ENCODE measurements at places on chromosomes 1 and 21. TPM values are rescaled to one million over a fixed set of nuclear protein-coding genes. Genes with fewer than 3 reads are reported as not detected.

SELL gene
- 15.1 TPM for total RNA-seq

GIPC2 gene
- total RNA-seq: 2.4 TPM

TMEM39B gene
- total RNA-seq: 7.6 TPM

BSND gene
- not detected for total RNA-seq

ITLN2 gene
- total RNA-seq: 13.8 TPM

CHIT1 gene
- total RNA-seq: 0.89 TPM

SGIP1 gene
- 17.0 TPM for total RNA-seq

LMX1A gene
- total RNA-seq: not detected

SDC3 gene
- 41.8 TPM for total RNA-seq

C8A gene
- total RNA-seq: 0.12 TPM

- no peak overlapping the region for H3K27ac ChIP-seq
- no peaks in the 10 kb centered on the region for H3K36me3 ChIP-seq
- H3K27me3 ChIP-seq: no peaks in the 10 kb centered on the region
- H3K4me1 ChIP-seq: peaks cover 4% of the 10 kb centered on the region
Observed at GRCh38 chr1:65112811-65113210, 35.2 kb upstream of the AK4 start.

GRCh38 chr1:220748089-220748934 is at the start of gene MTARC2:
Gene MTARC2 (plus strand): TSS chr1:220748322. CDS start chr1:220748532, 210 bp downstream.
- peak within 1 kb of the TSS; percentile 95 for H3K27ac ChIP-seq
- H3K4me1 ChIP-seq: peaks cover 22% of the 10 kb centered on the region
- H3K4me3 ChIP-seq: peak within 1 kb of the TSS; percentile 82
- H3K36me3 ChIP-seq: peaks cover 2% of the 10 kb centered on the region
- peak; percentile 94 for DNase-seq

GRCh38 chr1:56574794-56575193 is 4.6 kb downstream of the PLPP3 start:
- DNase-seq: no peak
- no peak overlapping the region for H3K4me3 ChIP-seq
- no peaks in the 10 kb centered on the region for H3K36me3 ChIP-seq
- H3K27me3 ChIP-seq: no peaks in the 10 kb centered on the region

DNA sequence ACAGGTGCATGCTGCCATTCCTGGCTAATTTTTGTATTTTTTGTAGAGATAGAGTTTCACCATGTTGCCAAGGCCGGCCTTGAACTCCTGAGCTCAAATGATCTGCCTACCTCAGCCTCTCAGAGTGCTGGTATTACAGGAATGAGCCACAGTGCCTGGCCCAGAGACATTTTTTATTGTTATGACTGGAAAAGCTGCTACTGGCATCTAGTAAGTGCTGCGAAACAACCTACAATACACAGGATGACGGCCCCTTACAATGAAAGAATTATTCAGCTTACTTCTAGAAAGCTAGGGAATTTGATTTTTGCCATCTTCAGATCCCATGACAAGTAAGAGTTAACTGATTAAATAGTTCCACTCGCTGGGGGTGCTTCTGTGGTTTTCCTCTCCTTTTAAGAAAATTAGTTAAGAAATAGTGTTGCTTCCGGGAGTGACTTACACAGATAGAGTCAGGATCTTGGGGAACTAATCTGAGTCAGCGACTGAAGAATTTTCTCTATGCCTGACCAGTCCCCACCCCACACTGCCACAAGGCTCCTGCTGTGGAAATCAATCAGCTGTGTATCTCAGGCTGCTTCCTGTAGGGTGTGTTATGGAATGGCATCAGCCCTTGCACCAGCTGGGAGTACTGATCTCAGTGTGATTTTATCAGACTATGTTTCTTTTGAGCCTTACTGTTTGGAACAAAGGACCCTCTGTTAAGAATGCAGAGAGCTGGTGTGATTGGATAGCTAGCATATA is 93.0 kb upstream of the BMP8A start:
- H3K36me3 ChIP-seq: peaks cover 14% of the 10 kb centered on the region
- peak; percentile 70 for DNase-seq

DNA sequence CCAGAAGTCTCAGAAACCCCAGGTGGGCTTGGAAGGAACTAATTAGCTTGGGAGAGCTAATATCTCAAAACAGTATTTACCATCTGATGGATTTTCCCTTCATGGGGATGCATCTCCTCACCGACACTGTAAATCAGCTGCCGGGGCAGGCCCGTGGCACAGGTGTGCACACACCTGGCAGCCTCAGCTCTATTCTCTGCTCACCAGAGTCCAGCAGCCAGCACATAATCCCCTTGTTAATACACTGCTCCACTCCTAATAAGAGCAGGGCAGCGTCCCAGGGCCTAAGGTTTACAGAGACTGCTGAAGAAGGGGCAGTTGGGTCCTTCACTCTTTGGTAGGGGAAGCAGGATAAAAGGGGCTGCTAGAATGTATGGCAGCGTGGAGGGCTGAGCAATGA is 200.0 kb downstream of the TOMM20 start:
- no peak overlapping the region for H3K4me3 ChIP-seq
- no peak for DNase-seq
- no peaks in the 10 kb centered on the region for H3K36me3 ChIP-seq
- H3K27ac ChIP-seq: no peak overlapping the region
- no peaks in the 10 kb centered on the region for H3K27me3 ChIP-seq
- H3K4me1 ChIP-seq: peaks cover 10% of the 10 kb centered on the region

- H3K27me3 ChIP-seq: no peaks in the 10 kb centered on the region
- no peaks in the 10 kb centered on the region for H3K36me3 ChIP-seq
Observed at GRCh38 chr21:30206551-30207251, 9.2 kb downstream of the CLDN8 start.

DNA sequence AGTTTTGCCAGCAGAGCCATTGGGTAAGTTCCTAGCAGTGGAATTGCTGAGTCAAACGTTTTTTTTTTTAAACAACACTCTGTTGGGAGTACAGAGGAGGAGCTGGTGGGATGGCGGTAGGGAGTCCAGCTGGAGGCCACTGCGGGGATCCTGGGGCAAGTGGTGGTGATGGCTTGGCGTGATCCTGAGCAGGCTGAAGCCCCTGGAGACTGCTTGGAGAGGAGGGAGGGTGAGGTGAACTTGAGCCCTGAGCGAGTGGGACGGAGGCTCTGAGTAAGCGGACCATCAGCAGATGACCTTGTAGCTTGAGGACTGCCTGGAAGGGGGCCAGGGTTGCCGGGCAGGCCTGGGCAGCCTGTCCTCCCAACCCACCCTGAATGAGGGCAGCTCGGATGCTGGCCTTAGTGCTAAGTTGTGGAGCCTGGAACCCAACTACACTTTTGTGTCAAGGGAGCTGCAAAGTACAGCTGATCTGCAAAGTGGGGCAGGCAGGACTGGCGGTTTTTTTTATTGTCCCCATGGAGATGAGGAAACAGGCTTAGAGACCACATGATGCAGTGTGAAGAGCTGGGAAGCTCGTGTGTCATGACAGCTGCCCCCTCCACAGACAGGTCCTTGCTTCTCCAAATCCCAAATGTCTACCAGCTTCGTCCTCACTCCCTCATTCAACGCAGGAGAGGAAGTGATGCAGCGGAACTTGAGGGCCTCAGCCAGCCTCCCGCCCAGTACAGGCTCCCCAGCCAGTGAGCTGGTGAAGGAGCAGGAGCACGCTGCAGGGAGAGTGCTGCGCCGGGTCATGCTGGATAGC is 20.2 kb downstream of the MRPL37 start:
- DNase-seq: peak; percentile 49
- H3K27me3 ChIP-seq: no peaks in the 10 kb centered on the region
- peaks cover 5% of the 10 kb centered on the region for H3K4me1 ChIP-seq
- H3K27ac ChIP-seq: no peak overlapping the region
- peaks cover 21% of the 10 kb centered on the region for H3K36me3 ChIP-seq

DNA sequence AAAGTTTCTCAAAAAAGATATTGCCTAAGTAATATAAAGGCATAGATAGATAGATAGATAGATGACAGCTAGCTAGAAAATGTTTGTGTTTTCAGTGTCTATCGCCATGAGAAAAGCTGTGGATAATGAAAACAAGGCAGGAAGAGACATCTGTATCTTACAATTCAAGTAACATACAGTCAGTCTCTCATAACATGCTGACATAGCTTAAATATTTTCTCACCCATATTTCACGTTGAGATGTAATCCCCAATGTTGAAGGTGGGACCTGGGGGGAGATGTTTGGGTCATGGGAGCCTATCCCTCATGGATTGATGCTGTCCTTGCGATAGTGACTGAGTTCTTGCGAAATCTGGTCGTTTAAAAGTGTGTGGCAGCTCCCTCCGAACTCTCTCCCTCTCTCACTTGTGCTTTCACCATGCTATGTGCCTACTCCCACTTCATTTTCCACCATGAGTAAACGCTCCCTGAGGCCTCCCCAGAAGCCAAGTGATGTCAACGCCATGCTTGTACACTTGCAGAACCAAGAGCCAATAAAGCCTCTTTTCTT is 856.8 kb upstream of the ADAMTS5 start:
- H3K4me1 ChIP-seq: peaks cover 6% of the 10 kb centered on the region
- H3K36me3 ChIP-seq: no peaks in the 10 kb centered on the region

DNA sequence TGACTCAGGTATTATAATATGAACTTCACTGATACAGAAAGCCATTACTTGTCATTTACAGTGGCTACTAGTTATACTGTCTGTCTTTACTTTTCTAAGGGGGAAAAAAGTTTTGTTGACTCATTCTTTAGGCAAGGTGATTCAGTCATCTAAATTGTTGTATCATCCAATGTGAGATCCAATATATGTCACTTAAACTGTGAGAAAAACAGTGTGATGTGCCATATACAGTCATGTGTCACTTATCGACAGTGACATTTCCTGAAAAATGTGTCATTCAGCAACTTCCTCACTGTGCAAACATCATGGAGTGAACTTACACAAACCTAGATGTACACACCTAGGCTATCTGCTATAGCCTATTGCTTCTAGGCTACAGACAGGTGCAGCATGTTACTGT is 57.6 kb downstream of the KCNK2 start:
- DNase-seq: no peak
- no peaks in the 10 kb centered on the region for H3K27me3 ChIP-seq
- no peak overlapping the region for H3K4me3 ChIP-seq
- no peaks in the 10 kb centered on the region for H3K36me3 ChIP-seq
- H3K4me1 ChIP-seq: no peaks in the 10 kb centered on the region
- no peak overlapping the region for H3K27ac ChIP-seq

DNA sequence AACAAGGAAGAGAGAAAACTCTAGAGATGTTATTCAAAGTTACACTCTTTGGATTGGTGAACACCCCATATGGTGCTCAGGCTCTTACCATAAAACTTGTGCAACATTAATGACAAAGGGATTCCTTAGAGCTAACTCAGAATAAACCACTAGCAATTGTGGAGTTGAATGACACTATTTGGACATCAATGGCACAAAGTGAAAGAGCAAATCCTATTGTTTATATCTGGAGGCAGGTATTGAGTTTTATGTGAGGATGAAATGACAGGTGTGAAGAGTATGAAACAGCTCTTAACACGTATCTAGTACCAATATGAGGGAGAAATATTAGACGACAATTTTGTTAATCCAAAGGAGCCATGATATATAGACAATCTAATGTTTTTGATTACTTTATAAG is 584.9 kb upstream of the PBX1 start:
- H3K27ac ChIP-seq: no peak overlapping the region
- no peak overlapping the region for H3K4me3 ChIP-seq
- no peaks in the 10 kb centered on the region for H3K4me1 ChIP-seq
- no peaks in the 10 kb centered on the region for H3K27me3 ChIP-seq
- DNase-seq: no peak

GRCh38 chr1:60847391-60847790 is 235.0 kb upstream of the NFIA start:
- no peaks in the 10 kb centered on the region for H3K36me3 ChIP-seq
- H3K4me1 ChIP-seq: no peaks in the 10 kb centered on the region
- no peak overlapping the region for H3K27ac ChIP-seq
- no peak for DNase-seq
- no peak overlapping the region for H3K4me3 ChIP-seq
- H3K27me3 ChIP-seq: no peaks in the 10 kb centered on the region

DNA sequence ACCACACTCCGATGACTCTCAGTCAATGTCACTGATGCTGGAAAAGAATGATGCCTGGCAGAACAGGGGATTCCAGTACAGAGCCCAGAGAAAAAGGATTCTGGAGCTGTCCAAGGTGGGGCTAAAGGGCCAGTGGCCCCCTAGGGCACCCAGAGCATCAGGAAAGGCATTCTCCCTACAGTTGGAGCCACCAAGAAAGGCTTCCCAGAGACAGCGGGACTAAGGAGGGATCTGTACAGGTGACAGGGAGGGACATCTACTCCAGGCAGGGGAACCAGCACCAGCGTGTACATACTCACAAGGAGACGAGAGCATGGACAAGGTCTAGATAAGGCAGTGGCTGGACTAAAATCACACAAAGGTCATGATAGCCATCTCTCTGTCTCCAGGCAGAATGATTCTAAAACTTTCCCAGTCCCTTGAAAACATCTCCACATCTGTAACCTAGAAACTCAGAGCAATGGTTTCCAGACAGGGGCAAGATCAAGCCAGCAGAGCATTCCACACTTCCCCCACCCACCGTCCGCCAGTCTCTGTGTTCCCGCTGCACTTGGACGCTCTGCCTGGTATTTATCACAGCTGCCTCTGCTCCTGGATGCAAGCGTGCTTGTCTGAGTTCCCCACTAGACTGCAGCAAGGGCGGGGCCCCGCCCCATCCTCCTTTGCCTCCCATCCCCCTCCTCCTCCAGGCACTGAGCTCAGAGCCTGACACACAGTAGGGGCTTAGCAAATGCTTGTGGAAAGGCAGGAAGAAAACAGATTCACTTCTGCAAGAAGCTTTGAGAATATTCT is 111.6 kb upstream of the ZC3H12A start:
- no peak overlapping the region for H3K4me3 ChIP-seq
- no peaks in the 10 kb centered on the region for H3K36me3 ChIP-seq
- H3K4me1 ChIP-seq: no peaks in the 10 kb centered on the region
- H3K27ac ChIP-seq: no peak overlapping the region
- peak; percentile 3 for DNase-seq

DNA sequence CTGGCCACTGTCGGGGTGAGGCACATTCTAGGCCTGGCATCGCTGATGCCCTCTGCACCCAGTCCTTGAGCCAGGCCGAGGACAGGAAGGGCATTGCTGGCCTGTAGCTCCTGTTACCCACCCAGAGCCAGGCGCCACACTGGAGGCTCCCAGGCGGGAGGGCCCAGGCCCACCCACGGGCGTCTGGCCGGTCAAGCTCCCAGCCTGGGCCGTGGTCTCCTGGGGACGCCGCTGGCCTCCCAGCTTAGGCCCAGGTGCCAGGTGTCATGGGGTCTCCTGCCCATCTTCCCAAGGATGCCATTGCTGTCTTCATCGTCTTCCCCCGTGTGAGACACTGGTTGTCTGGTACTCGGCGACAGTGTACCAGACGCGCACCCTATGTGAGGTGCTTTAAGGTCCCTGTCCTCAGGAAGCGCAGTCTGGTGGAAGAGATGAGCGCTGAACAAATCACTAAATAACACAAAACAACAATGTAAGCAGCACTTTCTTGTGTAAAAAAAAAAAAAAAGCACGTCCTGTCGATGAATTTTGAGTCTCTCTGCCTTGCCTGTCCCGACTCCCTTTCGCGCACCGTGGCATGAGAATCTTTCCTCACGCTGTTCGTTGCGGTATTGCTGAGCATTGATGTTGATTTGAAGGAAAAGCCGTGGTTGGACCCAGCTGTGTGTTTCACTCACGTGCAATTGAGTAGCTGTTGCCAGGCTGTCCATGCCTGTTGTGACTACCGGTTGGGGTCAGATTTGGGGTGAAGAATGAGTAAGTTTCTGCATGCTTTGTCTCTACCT is 27.0 kb upstream of the TRAPPC10 start:
- H3K36me3 ChIP-seq: peaks cover 32% of the 10 kb centered on the region
- no peak overlapping the region for H3K27ac ChIP-seq
- no peaks in the 10 kb centered on the region for H3K27me3 ChIP-seq
- peaks cover 10% of the 10 kb centered on the region for H3K4me1 ChIP-seq

Measured in lung (tissue), 17 donors.